Left lung (tissue), 14 donors: ENCODE measurements at places on chromosomes 7 and 10. TPM values are rescaled to one million over a fixed set of nuclear protein-coding genes. Genes with fewer than 3 reads are reported as not detected.
A peak's percentile ranks its signal among the peaks of the same experiment; 100 is the strongest.

ASIC3 gene
- total RNA-seq, result 3.5 TPM

TEX47 gene
- total RNA-seq, result not detected

ANKRD16 gene
- 4.4 TPM for total RNA-seq

- DNase-seq, result no peak
- H3K27me3 ChIP-seq, result no peaks in the 10 kb centered on the region
- peaks cover 20% of the 10 kb centered on the region for H3K4me1 ChIP-seq
- H3K27ac ChIP-seq, result no peak overlapping the region
Observed at GRCh38 chr10:132624061-132624846, 86.7 kb downstream of the INPP5A start.

DNA sequence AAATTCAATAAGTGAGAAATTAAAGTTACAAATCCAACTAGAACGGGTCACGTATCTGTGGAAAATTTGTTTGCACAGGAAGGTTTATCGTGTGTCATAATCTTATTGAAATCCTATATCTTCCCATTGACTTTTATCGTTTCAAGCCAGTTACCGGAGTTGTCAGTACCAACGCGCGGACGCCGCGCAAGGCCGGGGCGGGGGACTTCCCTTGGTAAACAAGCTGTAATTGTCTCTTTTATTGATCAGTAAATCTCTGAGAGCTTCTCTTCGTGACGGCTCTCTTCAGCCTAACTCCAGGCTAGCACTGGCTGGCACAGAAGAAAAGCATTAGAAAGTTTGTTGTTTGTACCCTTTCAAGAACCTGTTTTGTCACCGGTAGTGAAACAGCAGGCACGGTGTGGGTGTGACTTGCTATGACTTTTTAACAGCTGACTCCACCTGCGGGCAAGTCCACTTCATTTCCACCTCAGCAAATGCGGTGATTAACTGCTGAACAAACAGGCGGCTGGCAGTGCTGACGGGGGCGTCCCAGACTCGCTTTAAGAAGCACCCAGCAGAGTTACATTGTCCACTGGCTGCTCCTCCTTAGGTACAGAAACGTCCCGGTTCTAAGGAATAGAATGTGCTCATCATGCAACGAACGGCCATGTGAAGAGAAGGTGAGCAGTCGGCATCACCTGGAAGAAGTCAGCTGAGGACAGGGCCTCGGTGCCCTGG lies 215.8 kb downstream of the MAD1L1 start:
- H3K4me1 ChIP-seq, result peaks cover 32% of the 10 kb centered on the region
- H3K4me3 ChIP-seq, result no peak overlapping the region
- peaks cover 20% of the 10 kb centered on the region for H3K36me3 ChIP-seq
- H3K27ac ChIP-seq, result no peak overlapping the region
- DNase-seq, result peak; percentile 17

- no peaks in the 10 kb centered on the region for H3K36me3 ChIP-seq
- no peak overlapping the region for H3K4me3 ChIP-seq
- H3K27me3 ChIP-seq, result no peaks in the 10 kb centered on the region
- H3K27ac ChIP-seq, result peak overlapping the region; percentile 33
- DNase-seq, result no peak
Observed at GRCh38 chr7:2812114-2812487, 32.0 kb downstream of the GNA12 start.

GRCh38 chr7:27305854-27306253 lies 63.3 kb downstream of the EVX1 start:
- H3K36me3 ChIP-seq, result no peaks in the 10 kb centered on the region
- DNase-seq, result no peak
- no peak overlapping the region for H3K27ac ChIP-seq
- H3K27me3 ChIP-seq, result no peaks in the 10 kb centered on the region

GRCh38 chr10:70038923-70039322 lies 13.7 kb upstream of the MACROH2A2 start:
- H3K4me1 ChIP-seq, result no peaks in the 10 kb centered on the region
- no peak overlapping the region for H3K4me3 ChIP-seq
- peaks cover 3% of the 10 kb centered on the region for H3K27me3 ChIP-seq
- no peak overlapping the region for H3K27ac ChIP-seq

- no peaks in the 10 kb centered on the region for H3K36me3 ChIP-seq
- H3K27ac ChIP-seq, result no peak overlapping the region
- no peak for DNase-seq
- H3K4me1 ChIP-seq, result no peaks in the 10 kb centered on the region
- H3K4me3 ChIP-seq, result no peak overlapping the region
- no peaks in the 10 kb centered on the region for H3K27me3 ChIP-seq
Observed at GRCh38 chr10:52939894-52940293, 167.3 kb upstream of the MBL2 start.
